Activated T-cell treated with anti-CD3 and anti-CD28 coated beads, Interleukin-2, amount 50 U/mL, for 4 hours (primary cell): ENCODE measurements at places on chromosomes 1 and 21.

DNA sequence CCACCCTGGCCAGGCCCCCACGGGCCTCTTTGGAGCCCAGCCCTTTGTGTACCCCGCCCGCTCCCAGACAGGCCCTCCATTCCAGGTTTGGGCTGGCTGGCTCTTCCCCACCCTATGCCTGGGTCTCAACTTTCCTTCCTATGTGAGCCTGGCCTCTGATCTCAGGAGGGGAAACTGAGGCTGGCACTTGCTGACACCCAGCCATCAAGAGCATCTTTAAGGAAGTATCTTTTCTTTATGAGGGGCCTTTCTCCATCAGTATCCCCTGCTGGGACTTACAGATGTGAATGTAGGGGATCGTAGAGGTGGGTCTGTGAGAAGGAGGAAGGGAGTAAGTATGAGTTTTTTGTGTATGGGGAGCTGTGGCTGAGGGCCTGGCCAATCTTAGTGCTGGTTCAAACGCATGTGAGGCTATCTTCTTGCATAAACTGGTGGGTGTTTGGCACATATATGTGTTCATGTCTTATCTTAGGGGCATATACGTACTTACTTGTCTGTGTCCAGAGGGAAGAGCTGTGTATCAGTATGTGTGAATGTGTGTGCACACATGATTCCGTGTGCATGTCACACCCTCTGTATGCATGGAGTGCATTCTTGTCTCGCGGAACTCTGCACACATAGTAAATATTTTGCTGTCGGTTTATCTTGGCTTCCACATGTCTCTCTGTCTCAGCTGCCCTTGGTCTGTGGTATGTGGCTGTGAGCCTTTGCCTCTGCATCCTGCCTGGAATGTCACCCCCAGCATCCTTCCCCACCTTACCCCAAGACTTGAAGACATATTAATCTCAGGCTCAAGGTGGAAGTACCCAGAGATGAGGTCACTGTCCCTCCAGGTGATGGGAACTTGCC is 5.4 kb downstream of the NECTIN4 start:
- DNase-seq = no peak

DNA sequence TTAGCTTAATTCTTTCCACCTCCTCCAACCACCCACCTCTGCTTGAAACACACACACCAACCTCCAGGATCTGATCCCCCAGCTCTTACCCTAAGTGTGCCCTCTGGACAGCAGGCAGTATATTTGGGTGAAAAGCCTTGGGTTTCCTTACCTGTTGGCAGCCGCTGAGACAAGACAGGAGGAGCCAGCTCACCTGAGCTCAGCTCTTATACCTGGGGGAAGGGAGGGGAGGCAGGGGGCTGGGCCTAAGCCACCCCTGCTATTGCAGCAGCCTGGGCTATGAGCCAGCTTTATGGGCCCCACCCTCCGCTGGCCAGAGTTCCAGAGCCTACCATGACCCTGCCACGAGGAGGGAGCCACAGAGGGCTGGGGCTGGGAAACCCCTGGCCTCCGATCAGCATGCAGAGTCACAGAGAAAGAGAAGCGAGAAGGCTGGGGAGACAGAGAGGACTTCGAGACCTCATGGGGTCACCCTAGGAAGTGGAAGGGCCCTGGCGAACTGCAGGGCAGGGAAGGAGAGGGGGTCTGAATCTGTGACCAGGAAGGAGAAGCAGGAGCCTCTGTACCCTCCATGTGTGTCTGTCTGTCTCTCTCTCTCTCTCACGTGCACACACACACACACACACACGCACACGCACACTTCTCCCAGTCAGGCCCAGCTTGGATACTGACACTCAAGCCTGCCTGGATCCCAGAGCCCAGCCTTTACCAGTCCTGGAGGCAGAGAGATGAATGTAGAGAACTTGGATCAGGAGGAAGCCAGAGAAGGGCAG is at the start of gene S100A14:
TSS of gene S100A14 (minus strand) at position 182 of the 773 bp plus-strand sequence. CDS start 467 bp downstream, outside the sequence.
- no peak for DNase-seq

DNA sequence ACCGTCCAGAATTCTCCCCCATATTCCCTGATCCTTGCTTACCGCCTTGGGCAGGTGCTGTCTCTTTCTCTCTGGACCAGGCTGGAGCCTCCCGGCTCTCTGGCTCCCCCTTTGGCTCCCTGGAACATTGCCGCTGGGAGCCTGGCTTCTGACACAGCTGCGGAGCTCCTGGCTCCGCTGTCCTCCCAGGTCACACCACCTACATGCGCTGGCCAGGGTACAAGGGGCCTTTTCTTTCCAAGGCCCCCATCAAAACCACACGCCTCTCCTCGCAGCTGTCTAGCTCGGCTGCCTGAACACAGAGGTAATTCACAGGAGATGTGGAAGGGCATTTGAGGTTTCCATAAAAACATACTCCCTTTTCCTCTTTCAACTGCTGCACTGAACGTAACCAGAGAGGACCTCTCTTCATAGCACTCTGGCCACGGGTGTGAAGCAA is 7.5 kb upstream of the ZNF648 start:
- no peak for DNase-seq

DNA sequence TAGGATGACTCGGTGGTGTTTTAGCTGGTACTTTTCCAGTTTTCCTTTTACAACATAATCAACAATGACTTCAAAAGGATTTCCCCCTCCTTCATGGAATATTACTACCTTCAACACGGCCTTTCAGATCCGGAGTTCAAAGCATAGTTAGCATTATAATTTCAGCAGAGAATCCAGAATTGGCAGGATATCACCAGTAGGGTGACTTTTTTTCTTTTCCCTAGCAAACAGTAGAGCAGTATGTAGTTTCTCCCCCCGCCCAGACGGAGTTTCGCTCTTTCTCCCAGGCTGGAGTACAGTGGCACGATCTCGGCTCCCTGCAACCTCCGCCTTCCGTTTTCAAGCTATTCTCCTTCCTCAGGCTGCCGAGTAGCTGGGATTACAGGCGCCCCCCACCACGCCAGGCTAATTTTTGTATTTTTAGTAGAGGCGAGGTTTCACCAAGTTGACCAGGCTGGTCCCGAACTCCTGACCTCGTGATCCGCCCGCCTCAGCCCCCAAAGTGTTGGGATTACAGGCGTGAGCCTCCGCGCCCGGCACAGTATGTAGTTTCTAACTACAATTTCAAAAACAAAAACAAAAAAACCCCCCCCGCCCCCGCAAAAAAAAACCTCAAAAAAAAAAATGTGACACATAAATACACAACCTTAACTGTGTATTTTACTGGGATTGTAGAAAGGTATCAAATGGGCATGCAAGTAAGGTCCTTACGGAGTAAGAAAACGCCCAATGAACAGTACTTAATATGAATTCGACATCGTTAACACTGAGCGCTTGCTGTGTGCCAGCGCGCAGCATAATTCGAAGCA is 1.5 kb upstream of the COX20 start:
- peak; percentile 36 for DNase-seq

- DNase-seq = no peak
Measured at GRCh38 chr1:84715342-84716019, 25.2 kb upstream of the SSX2IP start.

DNA sequence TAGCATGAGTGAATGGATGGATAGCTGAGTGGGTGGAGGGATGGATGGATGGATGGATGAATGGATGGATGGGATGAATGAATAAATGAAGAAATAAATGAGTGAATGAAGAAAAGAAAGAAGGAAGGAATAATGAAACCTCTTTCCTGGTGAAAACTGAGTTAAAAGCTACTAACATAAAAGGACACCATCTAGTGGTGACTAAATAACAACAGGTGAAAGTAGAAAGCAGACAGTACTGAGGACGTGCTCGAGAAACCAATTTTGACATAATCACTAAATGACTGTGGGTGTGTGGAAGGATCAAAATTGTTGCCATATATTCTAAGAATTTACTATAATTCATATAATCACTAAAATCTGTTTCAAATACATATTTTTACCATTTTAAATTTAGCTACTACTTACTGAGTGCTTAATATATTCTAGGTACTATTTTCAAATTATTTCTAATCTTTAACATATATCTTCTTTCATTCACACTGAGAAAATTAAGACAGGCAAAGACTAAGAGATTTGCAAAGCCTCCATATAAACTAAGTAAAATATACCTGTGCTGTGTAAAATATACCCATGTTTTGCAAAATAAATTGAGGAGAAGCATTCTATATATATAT is 522.9 kb downstream of the LRRIQ3 start:
- DNase-seq = no peak

GRCh38 chr1:228225740-228226139 is 17.9 kb downstream of the OBSCN start:
- DNase-seq = no peak

DNA sequence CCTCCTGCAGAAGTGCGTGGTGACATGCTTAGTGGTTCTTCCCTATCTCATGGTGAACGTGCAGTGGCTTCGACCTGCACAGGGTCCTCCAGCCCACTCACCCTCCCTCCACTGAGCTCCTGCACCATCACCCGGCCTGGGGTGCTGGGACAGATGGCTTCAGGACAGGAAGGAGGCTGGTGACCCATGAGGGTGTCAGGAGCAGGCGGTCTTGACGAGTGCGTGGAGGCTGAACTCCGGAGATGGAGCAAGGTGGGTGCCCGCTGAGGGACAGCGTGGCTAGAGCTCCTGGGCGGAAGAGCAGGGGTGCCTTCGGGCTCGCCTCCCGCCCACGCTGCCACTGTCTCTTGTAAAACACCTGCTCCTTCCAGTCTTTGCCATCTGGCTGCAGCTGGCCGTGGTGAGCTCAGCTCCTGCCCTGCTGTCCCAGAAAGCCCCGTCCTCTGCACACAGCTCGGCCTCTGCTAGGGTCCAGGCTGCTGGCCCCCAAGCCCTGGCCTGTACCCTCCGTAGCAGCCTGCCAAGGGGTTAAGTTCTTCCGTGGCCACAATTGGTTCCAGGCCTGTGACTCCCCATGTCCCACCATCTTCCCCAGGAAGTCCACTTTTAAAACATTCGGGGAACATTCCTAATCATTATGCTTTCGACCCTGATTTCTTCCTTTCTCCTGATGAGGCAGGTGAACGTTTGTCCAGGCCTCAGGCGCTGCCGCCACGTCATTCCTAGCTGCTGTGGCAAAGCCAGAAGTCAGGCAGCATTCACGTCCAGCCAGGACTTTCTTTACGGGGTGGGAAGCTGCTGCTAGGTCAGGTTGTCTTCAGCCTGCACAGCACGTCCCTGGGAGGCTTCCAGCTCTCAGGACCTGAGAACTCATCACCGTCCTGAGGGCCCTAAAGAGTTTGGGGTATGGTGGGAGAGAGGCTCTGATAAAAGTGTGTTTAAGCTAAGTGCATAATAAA is 8.1 kb downstream of the KRTAP10-1 start:
- no peak for DNase-seq

GRCh38 chr1:168452329-168452728 is 91.5 kb downstream of the XCL2 start:
- DNase-seq = no peak

- DNase-seq = no peak
Measured at GRCh38 chr1:10724052-10724494, 72.4 kb downstream of the CASZ1 start.

- no peak for DNase-seq
Measured at GRCh38 chr1:184745929-184746638, 8.6 kb downstream of the EDEM3 start.

DNA sequence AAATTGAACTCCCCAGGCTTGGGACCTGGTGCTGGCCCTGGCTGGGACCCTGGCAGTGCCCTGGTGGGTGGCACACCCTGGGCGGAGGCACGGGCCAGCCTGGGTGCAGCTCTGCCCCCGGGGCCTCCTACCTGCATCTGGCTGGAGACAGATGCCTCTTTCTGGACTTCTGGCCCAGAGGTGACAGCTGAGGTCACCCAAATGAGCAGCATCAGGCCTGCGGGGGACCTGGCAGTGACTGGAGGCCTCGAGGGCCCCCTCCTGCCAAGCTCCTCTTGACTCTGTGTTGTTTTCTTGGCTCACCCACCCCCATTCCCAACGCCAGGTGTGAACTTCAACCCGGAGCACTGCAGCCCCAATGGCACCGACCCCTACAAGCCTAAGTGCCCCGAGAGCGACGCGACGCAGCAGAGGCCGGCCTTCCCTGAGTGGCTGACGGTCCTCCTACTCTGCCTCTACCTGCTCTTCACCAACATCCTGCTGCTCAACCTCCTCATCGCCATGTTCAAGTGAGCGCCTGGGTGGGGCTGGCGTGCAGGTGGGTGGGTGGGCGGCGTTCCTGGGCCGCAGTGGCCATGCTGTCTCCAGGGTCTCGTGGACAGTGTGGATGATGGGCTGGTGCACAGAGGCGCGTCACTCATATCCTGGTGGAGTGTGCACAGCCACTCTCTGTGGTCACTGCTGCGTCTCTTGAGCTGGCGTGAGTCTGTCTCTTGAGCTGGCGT is 41.6 kb upstream of the LRRC3 start:
- DNase-seq = no peak

- DNase-seq = no peak
Measured at GRCh38 chr1:186532466-186532865, 71.6 kb upstream of the PDC start.
